ENCODE measurements at places on chromosomes 2 and 18. TPM values are rescaled to one million over a fixed set of nuclear protein-coding genes. Genes with fewer than 3 reads are reported as not detected.

GRCh38 chr18:3453540-3454364, 3.8 kb downstream of the TGIF1 start:
- DNase-seq, result peak; percentile 87

DNA sequence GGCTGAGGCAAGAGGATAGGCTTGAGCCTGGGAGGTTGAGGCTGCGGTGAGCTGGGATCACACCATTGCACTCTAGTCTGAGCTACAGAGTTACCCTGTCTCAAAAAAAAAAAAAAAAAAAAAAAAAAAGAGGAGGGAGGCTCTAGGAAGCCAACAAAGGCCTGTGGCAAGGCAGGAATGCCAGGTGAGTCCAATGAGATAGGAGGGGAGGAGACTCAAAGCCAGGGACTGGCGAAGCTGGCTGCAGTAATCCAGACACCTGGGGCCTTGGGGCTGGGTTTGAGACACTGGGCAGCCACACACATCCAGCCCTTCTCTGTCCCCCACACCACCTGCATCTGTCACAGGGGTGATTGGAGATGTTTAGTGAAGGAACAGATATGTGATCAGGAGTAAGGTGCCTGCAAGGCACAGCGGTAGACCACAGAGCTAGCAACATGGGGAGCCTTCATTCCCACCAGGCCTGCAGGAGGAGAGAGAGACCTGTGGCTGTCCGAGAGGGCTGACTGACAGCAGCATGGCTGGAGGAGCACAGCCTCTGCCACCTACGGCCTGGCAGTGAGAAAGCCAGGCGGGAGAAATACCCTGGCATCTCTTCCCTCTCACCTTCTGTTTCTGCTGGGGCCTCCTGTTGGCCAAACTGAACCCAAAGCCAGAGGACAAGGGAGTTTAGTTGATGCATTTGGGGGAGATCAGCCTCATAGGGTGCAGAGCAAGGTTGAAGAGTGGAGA, 9.5 kb downstream of the CHPF start:
- DNase-seq, result no peak

- no peak for DNase-seq
Observed at GRCh38 chr18:50177294-50177992, 17.5 kb downstream of the MYO5B start.

DNA sequence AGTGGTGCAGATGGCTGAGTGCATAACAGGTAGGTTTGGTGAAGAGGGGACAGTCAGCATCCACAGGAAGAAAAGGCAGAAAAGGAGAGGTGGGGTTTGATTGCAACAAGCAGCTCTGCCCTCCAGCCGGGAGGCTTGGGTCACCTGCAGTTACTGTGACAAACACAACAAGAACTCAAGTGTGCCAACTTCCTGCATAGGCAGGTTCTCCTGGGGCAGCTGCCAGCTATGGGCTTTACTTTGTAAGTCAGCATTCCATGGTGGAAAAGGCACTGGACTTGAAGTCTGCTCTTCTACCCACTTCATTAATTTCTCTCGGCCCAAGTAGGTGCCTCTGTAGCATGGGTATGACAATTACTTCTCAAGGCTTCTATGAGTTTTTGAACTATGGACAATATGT, 98.9 kb downstream of the MYT1L start:
- no peak for DNase-seq

GRCh38 chr18:38421872-38422615, 856.4 kb upstream of the CELF4 start:
- no peak for DNase-seq

GRCh38 chr18:10951631-10952544, 197.5 kb downstream of the PIEZO2 start:
- DNase-seq, result no peak

- peak; percentile 42 for DNase-seq
Observed at GRCh38 chr2:237915576-237915975, 51.2 kb upstream of the UBE2F start.

The POU3F3 gene
- not detected for total RNA-seq

DNA sequence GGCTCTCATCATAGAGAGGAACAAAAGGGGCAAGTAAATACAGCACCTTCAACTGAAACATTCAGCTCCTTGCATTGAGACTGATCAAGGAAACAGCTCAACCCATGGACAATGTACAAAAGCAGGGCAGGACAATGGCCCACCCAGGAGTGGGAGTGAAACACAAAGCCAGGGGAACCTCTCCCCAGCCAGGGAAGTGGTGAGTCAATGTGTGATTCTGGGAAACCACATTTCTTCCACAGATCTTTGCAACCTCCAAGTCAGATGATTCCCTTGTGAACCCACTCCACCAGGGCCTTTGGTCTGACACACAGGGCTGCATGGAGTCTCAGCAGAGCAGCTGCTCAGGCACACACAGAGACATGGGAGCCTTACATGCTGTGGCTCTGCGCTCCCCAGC, 294.5 kb downstream of the NR4A2 start:
- no peak for DNase-seq

GRCh38 chr2:182301093-182301492, 125.7 kb downstream of the PDE1A start:
- no peak for DNase-seq

The NBAS gene
- 38.0 TPM for total RNA-seq

GRCh38 chr2:219300022-219300421, 9.2 kb downstream of the PTPRN start:
- peak; percentile 73 for DNase-seq

- DNase-seq, result no peak
Observed at GRCh38 chr2:236892721-236893120, 193.0 kb upstream of the COPS8 start.

The TEX44 gene
- not detected for total RNA-seq

GRCh38 chr2:43133708-43134570, 92.5 kb downstream of the ZFP36L2 start:
- DNase-seq, result no peak

GRCh38 chr2:78035804-78036203, 513.6 kb upstream of the LRRTM4 start:
- no peak for DNase-seq

DNA sequence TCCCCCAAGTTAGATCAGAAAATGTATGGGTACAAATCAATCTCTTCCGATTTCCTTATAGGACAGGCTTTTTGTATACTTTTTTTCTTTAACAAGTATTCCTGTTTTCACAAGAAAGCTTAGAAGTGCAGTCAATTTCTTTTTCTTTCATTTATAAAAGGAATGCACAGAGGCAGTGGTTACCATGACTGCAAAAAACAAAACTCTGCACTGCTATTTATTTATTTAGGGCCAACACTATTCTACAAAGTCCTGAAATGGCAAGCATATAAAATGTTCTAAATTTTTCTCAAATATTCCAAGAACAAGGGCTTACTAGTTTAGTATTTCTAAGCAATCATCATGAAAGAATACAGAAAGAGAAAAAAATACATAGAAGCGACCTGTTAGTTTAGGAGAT, 22.2 kb downstream of the ATAD2B start:
- no peak for DNase-seq

The UGT1A3 gene
- total RNA-seq, result not detected

The SNED1 gene
- 62.7 TPM for total RNA-seq

GRCh38 chr2:113703386-113704299, 52.8 kb downstream of the SLC35F5 start:
- no peak for DNase-seq

The COLEC11 gene
- total RNA-seq, result 0.71 TPM

All from posterior vena cava (tissue), 2 donors.